WTC11 (cell line): ENCODE measurements at places on chromosomes 12 and 14. TPM values are rescaled to one million over a fixed set of nuclear protein-coding genes. Genes with fewer than 3 reads are reported as not detected.

The RNF212B gene
- 0.27 to 0.55 TPM (median 0.46 TPM) in 3 replicates for total RNA-seq

The SGPP1 gene
- total RNA-seq = 8.0 to 8.5 TPM (median 8.5 TPM) in 3 replicates

The MYF5 gene
- not detected in 3 replicates for total RNA-seq

The SAMD4A gene
- total RNA-seq = 5.2 to 6.0 TPM (median 5.3 TPM) in 3 replicates

The GPX2 gene
- 0.80 to 1.5 TPM (median 1.0 TPM) in 3 replicates for total RNA-seq

The DNAI7 gene
- total RNA-seq = 0.25 TPM in 1 of 3 replicates, not detected in the others

DNA sequence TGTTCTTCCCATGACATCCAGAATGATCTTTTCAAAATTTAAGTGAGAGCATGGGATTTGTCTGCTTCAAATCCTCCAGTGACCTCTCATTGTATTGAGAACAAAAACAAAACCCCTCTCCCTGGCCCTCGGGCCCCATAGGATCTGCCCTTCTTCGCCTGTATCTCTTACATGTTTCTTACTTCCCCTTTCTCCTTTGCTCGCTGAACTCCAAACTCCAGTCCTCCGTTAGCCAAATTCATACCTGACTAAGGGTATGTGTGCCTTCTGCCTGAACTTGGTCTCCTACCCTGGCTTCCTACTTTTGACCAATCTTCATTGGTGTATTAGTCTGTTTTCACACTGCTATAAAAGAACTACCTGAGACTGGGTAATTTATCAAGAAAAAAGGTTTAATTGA is 13.2 kb upstream of the TSPAN11 start:
- no peak for DNase-seq

DNA sequence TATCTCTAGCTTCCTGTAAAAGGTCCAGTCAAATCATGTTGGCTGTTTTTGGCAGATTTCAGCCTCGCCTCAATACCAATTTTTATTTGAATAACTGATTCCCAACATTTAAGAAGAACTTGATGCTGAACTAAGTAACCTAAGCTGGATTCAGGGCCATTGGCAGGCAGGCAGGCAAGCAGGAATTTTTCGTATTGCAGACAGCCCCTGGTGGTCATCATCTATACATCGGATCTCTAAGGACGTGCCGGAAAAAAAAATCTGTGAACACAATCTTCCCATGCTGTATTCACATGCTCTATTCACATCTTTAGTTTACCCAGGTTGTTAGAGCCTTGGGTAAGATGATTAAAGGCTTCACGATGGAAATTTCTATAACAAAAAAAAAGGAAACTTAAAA is 7.0 kb downstream of the VCPKMT start:
- DNase-seq = no peak

GRCh38 chr14:65297744-65298143 is 114.8 kb upstream of the FUT8 start:
- DNase-seq = no peak

- DNase-seq = peak; percentile 18
These were observed 18.1 kb downstream of the RFC5 start for GRCh38 chr12:118034429-118035189.

GRCh38 chr12:79778802-79779448 is 88.2 kb upstream of the PAWR start:
- DNase-seq = no peak

GRCh38 chr14:60655898-60656685 is 6.8 kb upstream of the SIX1 start:
- DNase-seq = peak; percentile 51

- no peak for DNase-seq
These were observed 1.2 kb upstream of the PA2G4 start for GRCh38 chr12:56103066-56103711.

DNA sequence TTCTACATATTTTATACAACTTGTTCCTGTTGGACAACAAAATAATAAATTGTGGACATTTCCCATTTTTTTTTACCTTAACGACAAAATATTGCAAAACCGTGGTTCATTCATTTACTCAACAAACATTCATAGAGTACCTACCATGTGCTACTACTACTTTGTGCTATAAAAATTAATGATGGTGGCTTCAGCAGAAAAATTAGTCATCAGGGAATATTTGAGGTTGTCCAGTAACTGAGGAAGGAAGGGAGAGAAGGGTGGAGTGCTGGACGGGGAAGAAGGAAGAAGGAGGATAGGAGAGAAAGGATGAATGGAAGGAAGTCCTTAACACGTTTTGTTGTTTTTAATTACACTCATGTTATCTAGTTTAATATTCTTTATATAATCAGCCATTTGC is 53.7 kb downstream of the PPFIBP1 start:
- no peak for DNase-seq

DNA sequence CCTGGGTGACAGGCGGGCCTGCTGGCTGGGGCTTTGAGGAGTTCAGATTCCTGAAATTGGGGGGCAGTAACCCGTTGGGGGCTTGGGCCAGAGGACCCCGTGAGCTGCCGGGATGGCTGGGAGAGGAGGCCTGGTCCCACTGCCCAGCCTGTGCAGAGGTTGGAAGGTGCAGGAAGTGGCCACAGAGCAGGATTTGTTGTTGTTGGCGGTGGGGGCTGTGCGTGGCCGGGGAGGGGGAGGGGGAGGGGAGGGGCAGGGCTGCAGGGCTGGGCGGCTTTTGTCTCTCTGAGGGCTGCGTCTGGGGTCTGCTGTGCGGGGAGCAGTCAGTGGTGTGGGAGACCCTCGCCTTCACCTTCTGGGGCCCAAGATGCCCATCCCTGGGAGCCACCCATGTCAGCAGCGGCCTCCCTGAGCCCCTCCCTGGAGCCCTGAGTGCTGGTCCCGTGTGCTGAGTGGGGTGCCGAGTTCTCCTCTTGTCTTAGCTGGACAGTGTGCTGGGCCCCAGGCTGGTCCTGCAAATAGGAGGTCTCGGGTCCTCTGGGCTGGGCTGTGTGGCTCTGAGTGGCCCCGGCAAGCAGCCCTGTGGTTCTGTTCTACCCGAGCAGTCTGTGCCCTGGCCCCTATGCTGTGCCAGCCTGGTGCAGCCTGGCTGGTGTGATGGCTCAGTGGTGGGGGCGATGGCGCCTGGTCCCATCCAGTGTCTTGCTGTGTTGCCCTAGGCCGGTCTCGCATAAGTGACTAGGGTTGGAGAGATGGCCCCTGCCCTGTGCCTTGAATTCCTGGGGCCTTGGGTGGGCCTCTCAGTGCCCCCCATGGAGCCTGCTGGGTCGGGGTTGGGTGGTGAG is 10.3 kb downstream of the KIF26A start:
- no peak for DNase-seq

GRCh38 chr14:68349900-68350629 is 442.8 kb downstream of the ZFP36L1 start:
- DNase-seq = no peak

GRCh38 chr12:124720004-124720680 is 143.5 kb downstream of the SCARB1 start:
- no peak for DNase-seq

DNA sequence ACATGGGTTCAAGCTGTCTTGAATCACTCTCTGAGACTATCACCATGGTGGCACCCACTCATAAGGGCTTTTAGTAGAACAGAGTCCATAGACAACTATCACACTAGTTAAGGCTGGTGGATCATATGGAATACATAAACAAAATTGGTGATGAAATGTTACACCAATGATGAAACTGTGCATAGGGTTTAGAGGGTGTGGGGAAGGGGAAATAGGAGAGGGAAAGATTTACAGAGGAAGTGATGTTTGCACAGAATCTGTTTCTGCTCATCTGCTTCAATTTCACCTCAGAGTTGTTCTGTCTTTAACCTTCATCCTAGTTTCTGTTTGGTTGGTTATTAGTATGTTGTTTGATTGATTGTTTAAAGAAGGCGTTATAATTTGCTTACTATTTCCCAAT is 2.4 kb upstream of the RXYLT1 start:
- no peak for DNase-seq

DNA sequence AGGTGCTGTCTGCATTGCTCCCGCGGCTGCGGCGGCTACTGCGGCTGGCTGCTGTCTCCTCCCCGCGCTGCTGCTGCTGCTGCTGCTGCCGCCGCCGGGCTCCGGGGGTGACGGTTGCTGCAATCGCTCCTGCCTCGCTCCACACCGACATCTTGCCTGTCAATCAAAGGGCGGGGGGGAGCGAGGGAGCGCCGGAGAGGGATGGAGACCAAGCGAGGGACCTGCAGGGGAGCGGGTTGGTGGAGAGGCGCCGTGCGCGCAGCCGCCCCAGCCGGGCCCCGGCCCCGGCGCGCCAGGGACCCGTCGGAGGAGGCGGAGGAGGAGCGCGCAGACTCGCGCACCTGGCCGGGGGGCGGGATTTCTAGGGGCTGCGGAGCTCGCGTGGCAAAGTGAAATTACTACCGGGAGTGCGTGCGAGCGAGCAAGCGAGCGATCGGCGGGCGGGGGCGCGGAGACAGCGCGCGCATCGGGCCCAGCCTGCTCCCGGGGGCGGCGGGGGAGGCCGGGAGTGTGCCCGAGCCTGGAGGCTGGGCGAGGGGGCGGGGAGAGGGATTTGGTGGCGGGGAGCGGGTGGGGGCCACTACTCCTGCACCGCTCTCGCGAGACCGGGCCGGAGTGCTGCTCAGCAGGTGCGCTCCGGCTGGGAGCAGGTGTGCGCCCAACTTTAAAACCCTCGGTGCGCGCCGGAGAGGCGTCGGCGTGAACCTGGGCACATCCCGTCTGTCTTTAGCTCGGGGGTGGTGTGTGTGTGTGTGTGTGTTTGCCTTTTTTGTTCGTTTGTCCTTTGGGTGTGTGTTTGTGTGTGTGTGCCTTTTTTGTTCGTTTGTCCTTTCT is at the start of gene KSR2:
Gene KSR2, minus strand, starts transcription at position 165 of the 834 bp plus-strand sequence. CDS start 735 bp downstream, outside the sequence.
- peak; percentile 90 for DNase-seq

- no peak for DNase-seq
These were observed 61.2 kb downstream of the STXBP6 start for GRCh38 chr14:24988760-24989159.

GRCh38 chr12:131112700-131113290 is 159.1 kb downstream of the ADGRD1 start:
- no peak for DNase-seq

DNA sequence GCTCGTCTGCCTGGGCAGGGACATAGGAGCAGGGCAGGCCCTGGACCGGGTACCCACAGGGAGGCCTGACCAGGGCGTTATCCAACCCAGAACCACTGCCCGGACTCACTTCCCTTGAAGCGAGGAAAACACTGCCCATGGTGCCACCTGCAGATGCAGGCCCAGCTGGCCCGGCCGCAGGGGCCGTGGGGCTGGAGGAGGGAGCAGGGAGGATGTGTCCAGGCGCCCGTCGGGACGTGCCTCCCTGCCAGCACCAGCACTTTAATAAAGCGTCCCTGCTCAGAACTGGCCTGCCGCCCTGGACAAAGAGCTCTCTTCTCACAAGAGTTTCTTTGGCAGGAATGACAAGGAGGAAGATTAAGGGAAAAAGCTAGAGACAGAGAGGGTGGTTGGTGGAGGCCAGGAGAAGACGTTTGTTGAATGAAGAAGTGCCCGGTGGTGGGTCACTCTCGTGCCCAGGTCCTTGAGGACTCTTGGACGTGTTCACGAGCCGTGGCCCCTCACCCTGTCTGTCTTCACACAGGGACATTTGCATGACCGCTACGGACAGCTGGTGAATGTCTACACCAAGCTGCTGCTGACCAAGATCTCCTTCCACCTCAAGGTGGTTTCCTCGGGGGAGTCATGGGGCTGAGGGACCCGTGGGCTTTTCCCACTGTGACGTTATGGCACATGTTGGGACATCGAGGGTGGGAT is 14.2 kb downstream of the HIP1R start:
- DNase-seq = no peak

GRCh38 chr14:104694991-104695659 is 5.7 kb downstream of the INF2 start:
- no peak for DNase-seq

GRCh38 chr14:20751963-20752562 is 6.4 kb downstream of the EDDM3A start:
- DNase-seq = no peak

DNA sequence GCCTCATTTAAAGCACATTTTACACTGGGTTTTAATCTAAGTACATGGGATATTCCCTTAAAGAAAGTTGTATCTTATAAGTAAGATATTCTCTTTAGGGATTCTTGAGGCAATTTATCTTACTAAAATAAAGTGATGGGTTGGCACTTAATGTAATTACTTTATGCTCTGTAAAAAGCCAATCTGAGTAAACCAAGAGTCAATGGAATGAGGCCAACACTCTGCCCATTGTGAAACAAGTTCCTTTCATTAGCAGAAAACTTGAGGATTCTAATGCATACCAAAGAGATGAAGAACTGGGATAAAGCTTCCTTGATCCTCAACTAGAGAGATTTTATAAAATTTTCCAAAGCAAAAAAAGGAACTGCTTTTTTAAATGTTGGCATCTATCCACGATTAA is 121.2 kb downstream of the METTL25 start:
- DNase-seq = no peak
